HT1080 (cell line): ENCODE measurements at places on chromosomes 1 and 21. TPM values are rescaled to one million over a fixed set of nuclear protein-coding genes. Genes with fewer than 3 reads are reported as not detected.

MROH7 gene
- total RNA-seq, result not detected in 2 replicates

DNA sequence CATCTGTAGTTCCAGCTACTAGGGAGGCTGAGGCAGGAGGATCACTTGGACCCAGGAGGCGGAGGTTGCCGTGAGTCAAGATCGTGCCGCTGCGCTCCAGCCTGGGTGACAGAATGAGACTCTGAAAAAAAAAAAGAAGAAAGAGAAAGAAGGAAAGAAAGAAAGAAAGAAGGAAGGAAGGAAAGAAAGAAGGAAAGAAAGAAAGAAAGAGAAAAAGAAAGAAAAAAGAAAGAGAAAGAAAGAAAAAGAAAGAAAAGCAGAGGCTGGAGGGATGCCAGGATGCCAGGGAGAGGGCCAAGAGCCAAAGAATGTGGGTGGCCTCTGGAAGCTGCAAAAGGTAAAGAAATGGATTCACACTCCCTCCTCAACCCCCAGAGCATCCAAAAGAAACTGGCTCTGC lies 8.2 kb upstream of the KCNE2 start:
- DNase-seq, result no peak

DNA sequence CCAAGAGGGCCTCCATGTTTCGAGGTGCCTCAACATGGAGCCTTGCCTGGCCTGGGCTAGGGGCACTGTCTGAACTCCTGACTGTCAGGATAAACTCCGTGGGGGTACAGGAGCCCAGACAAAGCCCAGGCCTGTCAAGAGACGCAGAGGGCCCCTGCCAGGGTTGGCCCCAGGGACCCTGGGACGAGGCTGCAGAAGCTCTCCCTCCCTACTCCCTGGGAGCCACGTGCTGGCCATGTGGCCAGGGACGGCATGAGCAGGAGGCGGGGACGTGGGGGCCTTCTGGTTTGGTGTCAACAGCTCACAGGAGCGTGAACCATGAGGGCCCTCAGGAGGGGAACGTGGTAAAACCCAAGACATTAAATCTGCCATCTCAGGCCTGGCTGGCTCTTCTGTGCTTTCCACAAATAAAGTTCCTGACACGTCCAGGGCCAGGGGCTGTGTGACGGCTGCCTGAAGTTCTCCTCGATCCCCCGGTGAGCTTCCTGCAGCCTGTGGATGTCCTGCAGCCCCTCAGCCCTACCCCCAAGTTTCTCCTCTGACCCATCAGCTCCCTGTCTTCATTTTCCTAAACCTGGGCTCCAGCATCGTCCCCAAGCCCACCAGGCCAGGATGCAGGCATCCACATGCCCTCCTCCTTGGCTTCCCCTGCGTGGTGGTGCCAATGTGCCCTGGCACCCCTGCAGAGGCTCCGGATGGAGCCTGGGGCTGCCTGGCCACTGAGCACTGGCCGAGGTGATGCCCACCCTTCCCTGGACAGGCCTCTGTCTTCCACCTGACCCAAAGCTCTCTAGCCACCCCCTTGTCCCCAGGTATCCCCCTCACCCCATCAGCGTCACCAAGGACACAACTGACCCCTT lies 12.8 kb upstream of the LRRC3 start:
- no peak for DNase-seq

- DNase-seq, result no peak
These were observed 36.9 kb downstream of the PIGM start for GRCh38 chr1:159994896-159995295.
